ENCODE measurements at places on chromosomes 2 and 18.

DNA sequence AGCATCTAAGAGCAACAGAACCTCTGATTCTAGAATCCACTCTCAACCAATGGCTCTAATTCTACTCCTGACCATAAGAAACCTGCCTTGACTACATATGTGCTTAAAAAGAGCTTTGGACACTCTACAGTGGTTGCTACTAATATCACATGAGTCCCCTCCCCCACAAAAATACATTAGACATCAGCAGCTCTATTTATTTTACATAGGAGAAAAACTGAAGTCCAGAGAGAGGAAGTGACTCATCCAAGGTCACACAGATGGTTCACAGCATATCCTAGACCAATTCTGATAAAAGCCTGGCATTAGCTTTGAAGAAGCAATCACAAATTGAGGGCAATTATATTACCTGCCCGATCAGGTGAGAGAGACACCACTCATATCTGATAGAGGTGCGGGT is 49.8 kb downstream of the ALK start:
- DNase-seq, result no peak

GRCh38 chr2:202635428-202636212 is 851 bp downstream of the FAM117B start:
- peak; percentile 63 for DNase-seq

DNA sequence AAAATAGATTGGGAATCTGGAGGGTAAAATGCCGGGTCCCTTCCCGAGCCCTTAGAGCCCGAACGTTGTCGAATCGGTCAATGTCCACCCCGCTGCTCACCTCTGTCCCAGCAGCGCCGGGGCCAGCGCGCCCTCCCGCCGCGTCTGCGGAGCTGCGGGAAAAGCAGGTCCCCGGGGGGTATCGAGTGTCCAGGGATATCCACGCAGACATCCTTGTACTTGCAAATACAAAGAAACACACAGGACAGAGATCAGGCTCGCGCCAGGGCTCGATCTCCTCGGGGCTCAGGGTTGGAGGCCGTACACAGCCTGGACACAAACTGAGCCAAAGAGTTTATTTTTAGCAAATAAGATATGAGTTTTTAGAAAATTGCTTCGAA is 2.3 kb upstream of the GATA6 start:
- DNase-seq, result no peak

GRCh38 chr2:179741317-179741716 is 120.1 kb downstream of the ZNF385B start:
- no peak for DNase-seq

DNA sequence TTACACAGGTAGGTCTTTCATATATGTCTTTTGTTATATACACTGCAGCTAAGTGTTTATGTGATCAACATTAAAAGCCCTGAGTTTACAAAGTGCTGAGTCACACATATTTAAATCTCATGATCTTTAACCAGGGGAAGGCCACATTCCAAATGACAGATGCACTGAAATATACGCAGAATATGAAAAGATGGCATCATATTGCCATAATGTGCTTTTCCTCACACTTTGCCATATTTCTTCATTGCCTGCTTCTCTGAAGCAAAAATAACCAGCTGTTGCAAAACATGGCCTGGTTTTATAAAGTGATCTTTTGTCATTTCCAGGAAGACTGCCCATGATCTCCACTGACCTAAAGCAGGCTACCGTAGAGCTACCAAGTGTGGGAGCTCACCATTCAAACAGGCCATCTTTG is 93.5 kb upstream of the MAPRE2 start:
- no peak for DNase-seq

- no peak for DNase-seq
Measured at GRCh38 chr2:177772529-177772928, 300.0 kb downstream of the PDE11A start.

DNA sequence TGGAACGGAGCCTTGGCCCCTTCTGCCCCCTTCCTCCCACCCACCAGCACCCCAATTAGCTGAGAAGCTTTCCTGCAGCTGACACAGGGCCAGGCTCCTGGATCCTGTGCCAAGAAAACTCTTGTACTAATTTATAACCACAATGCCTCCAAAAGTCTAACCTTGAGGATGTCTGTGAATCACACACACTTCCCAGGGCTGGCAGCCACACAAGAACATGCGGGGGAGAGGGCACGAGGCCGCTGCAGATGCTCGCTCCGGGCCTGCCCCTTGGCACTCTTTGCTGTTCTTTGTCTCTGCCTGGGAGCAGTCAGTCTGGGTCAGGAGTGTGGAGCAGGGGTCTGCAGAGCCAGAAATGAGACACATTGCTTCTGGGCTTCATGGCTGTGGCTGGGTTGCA is 62.7 kb upstream of the KIF5C start:
- DNase-seq, result no peak

DNA sequence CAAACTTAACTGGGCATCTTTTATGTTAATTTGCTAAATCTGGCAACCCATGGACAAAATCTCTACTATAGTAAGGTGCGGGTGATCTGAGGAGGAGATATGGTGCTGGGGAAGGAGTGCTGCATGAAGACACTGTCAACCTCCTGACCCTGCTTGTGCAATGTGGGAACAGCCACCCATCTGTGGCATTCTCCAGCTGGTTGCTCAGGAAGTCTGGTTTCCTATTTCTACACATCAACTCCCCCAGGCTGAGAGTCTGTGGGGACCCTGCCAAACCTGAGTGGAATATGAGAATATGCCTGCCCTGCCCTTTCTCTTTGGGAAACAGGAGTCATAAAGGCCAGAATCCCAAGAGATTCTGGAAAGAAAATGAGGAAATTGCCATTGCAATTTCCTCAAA is 60.1 kb upstream of the PAX3 start:
- no peak for DNase-seq

DNA sequence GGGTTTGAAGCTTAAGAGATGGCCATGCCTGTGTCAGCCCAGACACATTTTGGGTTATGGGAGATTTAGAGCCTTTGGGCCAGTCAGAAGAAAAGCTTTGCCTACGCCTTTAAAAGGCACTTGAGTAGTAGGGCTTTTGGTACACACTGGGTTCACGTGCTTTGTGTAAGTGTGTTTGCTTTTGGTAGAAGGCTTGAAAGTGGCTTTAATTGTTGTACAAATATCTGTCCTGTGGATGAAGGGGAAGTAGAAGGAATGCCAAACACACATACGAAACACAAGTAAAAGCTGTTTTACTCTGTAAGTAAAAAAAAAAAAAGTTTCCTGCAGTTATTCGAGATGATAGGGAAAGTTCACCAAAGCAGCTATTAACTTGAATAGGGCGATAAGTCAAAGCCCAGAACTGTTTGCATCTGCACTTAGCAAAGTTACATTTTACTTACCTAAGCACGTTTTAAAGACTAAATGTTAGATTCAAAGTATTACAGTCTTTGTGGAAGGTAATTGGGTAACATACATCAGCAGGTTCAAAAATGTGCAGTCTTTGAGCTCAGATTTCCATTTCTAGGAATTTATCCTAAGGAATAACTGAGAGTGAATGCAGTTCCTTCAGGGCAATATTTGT is 75.4 kb downstream of the STK25 start:
- DNase-seq, result no peak

DNA sequence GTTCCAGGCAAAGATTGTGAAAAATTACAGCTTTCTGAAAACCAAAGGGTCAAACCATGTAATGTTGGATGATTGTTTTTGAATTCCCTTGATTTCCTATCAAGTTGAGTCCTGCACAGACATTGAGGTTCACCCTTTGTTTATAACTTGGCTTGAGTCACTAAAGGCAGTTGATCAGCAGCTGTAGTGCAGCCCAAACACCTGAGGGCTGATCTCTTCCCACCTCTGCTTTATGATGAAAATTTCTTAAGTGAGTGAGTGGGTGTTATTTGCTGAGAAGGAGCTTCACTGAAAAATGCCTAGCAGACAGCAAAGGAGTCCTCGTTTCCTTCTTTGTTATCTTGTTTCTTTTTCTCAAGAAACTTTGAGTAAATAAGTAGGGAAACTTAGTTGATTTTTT is 31.9 kb upstream of the BMPR2 start:
- no peak for DNase-seq

DNA sequence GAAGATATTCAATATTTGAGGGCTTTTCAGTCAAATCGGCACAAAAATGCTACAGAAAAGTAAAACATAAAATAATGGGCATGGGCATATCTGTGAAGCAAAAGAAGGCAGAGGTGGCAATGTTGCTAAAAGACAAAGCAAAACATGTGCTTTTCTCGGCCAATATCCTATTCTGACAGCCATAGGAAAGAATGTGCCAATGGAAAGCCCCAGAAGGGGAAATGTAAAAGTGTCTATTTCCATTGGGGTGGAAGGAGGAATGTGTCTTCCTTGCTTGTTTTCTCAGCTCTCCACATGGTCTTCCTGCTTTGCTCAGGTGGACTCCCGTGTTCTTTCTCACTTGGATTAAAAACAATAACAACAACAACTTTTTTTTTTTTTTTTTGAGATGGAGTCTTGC is 13.7 kb upstream of the PER2 start:
- no peak for DNase-seq

- no peak for DNase-seq
Measured at GRCh38 chr18:25875551-25876240, 214.7 kb downstream of the SS18 start.

DNA sequence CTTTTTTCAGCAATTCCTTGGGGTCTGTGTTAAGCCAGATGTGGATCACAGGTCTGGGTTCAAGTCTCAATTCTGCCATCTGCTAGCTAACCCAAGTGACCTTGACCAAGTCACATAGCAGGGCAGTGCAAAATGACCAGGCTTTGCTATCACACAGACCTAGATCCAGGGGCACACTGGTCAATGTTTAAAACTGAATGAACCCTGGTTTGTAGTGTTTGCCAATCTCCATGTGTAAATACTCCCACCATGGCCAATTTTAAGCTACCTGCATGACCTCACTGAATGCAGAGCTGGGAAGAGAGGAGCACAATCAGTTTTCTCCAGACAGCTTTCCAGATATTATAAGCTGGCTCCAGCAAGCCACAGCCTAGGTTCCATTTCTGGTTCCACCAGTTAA is 142.9 kb downstream of the CHST9 start:
- DNase-seq, result no peak

- DNase-seq, result no peak
Measured at GRCh38 chr2:33219850-33220275, 256.6 kb upstream of the RASGRP3 start.

- DNase-seq, result no peak
Measured at GRCh38 chr2:109517118-109517889, 96.5 kb downstream of the SEPTIN10 start.

- DNase-seq, result no peak
Measured at GRCh38 chr2:44107086-44107740, 61.5 kb upstream of the PPM1B start.
